ENCODE measurements at places on chromosomes 6 and 20. TPM values are rescaled to one million over a fixed set of nuclear protein-coding genes. Genes with fewer than 3 reads are reported as not detected.

The PTCRA gene
- total RNA-seq, result not detected

The CTAGE9 gene
- not detected for total RNA-seq

The FAM209A gene
- total RNA-seq, result not detected

The CLIC5 gene
- total RNA-seq, result not detected

The FOXS1 gene
- not detected for total RNA-seq

The RING1 gene
- 52.9 TPM for total RNA-seq

The PTK7 gene
- 71.3 TPM for total RNA-seq

The CENPW gene
- 2.3 TPM for total RNA-seq

The GTPBP2 gene
- total RNA-seq, result 67.6 TPM

The MED20 gene
- total RNA-seq, result 31.4 TPM

The GFOD1 gene
- total RNA-seq, result 9.3 TPM

The HDAC2 gene
- 45.3 TPM for total RNA-seq

The ADGRB3 gene
- 0.15 TPM for total RNA-seq

The SPAG4 gene
- 11.2 TPM for total RNA-seq

The RSPH9 gene
- 1.0 TPM for total RNA-seq

The TUBB1 gene
- not detected for total RNA-seq

The MAP7 gene
- total RNA-seq, result 2.0 TPM

The ZC3H12D gene
- total RNA-seq, result 0.15 TPM

The KCNG1 gene
- total RNA-seq, result 15.2 TPM

The CNR1 gene
- not detected for total RNA-seq

The B3GALT4 gene
- total RNA-seq, result 12.5 TPM

The VSX1 gene
- total RNA-seq, result not detected

The TRIM27 gene
- total RNA-seq, result 61.4 TPM

The SMLR1 gene
- total RNA-seq, result not detected

Measured in smooth muscle cell of trachea (primary cell).